Stimulated activated CD4-positive, alpha-beta T cell treated with anti-CD3 and anti-CD28 coated beads, Interleukin-2, amount 100 ng/mL, for 48 hours (primary cell): ENCODE measurements at places on chromosomes 4 and X.

- DNase-seq = no peak
Observed at GRCh38 chr4:180798036-180798577, 1445.1 kb upstream of the TENM3 start.

- DNase-seq = no peak
Observed at GRCh38 chrX:26262121-26262523, 46.2 kb downstream of the MAGEB5 start.

DNA sequence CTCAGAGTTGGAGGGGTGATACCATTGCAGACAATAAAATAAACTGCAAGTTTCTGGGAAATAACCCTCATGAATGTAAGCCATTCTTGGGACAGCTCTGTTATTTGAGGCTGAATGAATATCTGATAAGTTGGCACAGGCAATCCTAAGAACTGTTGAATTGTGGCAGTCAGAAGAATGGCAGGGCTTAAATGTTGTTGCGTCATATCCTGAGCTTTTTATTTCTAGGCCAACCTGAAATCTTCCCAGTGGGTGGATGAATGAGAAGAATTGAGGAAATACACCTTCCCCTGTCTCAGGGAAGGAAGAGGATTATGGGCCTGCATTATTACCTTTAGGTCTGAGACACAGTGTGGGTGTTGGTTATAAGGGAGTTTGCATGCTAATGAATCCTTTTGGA lies 64.4 kb upstream of the C4orf54 start:
- DNase-seq = no peak

DNA sequence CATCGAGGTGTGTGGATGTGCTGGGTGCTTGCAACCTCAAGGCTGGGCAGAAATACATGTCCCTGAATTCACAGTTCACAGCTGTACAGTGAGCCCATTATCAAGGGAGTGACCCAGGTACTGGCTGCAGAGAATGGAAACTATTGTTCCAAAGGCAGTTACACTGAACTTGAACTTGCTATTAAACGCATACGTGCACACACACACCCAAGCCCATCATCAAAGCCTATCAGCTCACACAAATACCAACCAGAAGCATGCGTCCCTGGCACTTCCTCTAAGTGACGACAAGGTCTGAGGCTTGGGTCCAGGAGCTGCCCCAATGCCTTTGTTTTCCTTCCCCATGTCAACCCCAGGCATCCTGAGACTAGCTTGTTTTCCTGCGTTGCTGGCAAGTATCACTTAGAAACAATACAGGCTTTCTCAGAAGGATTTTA lies 88.6 kb downstream of the IRF2 start:
- DNase-seq = no peak

GRCh38 chrX:36974911-36975310 lies 33.3 kb upstream of the FAM47C start:
- no peak for DNase-seq

DNA sequence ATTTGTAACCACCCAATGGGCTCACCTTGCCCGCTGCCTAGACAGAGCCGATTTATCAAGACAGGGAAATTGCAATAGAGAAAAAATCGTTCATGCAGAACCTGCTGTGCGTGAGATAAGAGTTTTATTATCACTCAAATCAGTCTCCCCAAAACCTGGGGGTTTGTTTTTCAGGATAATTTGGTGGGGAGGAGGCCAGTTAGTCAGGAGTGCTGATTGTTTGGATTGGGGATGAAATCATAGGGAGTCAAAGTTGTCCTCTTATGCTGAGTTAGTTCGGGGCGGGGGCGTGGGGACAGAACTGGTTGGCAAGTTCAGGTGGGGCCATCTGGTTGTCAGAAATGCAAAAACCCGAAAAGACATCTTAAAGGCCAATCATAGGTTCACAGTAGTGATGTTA lies 203.0 kb downstream of the MAB21L2 start:
- no peak for DNase-seq

DNA sequence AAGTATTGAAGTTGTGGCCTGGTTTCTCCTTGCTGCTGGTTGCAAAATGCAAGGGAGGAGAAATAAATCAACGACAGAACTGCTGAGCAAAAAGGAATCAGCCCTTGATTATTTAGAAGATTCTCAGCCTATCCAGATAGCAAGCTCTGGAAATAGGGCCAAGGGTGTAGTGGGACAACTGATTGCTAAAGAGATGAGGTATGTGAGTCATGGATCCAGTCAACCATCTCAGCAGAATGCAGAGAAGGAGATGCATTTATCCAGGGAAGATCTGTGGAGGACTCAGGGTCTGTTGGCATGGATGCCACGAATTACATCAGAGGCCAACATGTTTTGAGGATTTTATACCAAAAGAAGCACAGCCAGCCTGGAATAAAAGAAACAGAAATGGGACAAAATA lies 36.7 kb downstream of the FOXR2 start:
- DNase-seq = no peak
